Spinal cord (tissue), 10 donors: ENCODE measurements at places on chromosomes 3 and 15. TPM values are rescaled to one million over a fixed set of nuclear protein-coding genes. Genes with fewer than 3 reads are reported as not detected.

MOBP gene
- 125 TPM for total RNA-seq

ICE2 gene
- total RNA-seq: 63.8 TPM

SLC2A2 gene
- not detected for total RNA-seq

IQCF5 gene
- not detected for total RNA-seq

CGNL1 gene
- 14.5 TPM for total RNA-seq

PLA2G4B gene
- total RNA-seq: 3.3 TPM

TIPIN gene
- 17.7 TPM for total RNA-seq

CNTN6 gene
- total RNA-seq: 9.6 TPM

KNL1 gene
- total RNA-seq: 11.2 TPM

CKMT1A gene
- total RNA-seq: 21.5 TPM

FBXL2 gene
- total RNA-seq: 34.1 TPM

GRCh38 chr3:136699271-136699828 lies 52.8 kb downstream of the STAG1 start:
- H3K4me1 ChIP-seq: no peaks in the 10 kb centered on the region
- DNase-seq: no peak
- no peak overlapping the region for H3K27ac ChIP-seq
- no peak overlapping the region for H3K4me3 ChIP-seq
- no peaks in the 10 kb centered on the region for H3K36me3 ChIP-seq
- H3K27me3 ChIP-seq: no peaks in the 10 kb centered on the region

- no peak for DNase-seq
- no peaks in the 10 kb centered on the region for H3K36me3 ChIP-seq
Measured at GRCh38 chr15:56468401-56468800, 3.5 kb upstream of the MNS1 start.

DNA sequence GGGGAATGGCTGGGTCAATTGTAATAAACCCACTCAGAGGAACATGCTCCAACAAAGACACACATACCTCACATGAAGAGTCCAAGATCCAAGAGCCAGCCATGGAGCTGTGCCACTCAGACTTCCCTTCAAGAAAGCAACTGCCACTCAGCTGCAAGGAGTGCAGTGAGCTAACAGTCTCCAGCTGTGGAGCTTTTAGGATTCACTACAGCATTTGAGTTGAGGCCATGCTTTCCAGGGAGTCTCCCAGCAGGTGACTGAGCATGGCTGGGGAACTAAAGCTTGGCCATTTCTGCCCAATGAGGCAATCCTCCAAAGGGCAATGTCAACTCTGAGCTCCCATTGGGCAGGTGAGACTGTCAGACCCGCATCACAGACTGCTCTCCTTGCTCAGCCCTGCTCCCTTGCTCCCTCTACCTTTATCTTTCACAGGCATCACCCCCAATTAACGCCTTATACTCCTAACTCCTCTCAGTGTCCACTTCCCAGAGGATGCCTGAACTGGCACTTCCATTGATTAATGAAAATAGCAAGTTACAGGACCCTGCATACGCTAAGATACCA lies 165.3 kb upstream of the CTNNB1 start:
- no peak overlapping the region for H3K4me3 ChIP-seq
- H3K36me3 ChIP-seq: no peaks in the 10 kb centered on the region
- H3K4me1 ChIP-seq: peaks cover 4% of the 10 kb centered on the region
- no peak overlapping the region for H3K27ac ChIP-seq
- no peak for DNase-seq

DNA sequence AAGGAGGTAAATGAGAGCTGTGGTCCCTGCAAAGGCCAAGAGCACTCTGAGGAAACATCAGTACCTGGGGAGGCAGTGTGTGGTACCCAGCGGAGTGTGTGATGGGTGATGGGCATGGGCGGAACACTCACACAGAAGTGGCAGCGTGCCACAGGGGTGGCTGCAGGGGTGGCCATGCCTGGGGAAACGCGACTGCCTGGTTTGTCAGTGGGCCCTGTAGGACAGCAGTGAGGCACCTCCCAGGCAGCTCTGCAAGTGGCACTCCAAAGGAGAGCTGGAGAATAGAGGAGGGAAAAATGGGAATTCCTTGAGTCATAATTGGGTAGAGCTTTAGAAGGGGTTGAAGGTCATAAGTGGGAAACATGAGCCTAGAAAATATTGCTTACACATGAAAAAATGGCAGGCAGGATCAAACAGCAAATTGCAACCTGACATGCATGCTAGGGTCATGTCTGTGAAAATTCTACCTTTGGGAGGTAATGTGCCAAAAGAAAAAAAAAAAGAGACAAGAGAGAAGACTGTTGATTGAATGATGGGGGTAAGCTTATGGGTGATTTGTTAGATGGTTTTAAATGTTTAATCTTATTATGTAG lies 138.4 kb downstream of the RPLP1 start:
- no peak overlapping the region for H3K4me3 ChIP-seq
- DNase-seq: no peak
- peaks cover 33% of the 10 kb centered on the region for H3K4me1 ChIP-seq
- H3K27ac ChIP-seq: no peak overlapping the region
- no peaks in the 10 kb centered on the region for H3K36me3 ChIP-seq
- no peaks in the 10 kb centered on the region for H3K27me3 ChIP-seq

DNA sequence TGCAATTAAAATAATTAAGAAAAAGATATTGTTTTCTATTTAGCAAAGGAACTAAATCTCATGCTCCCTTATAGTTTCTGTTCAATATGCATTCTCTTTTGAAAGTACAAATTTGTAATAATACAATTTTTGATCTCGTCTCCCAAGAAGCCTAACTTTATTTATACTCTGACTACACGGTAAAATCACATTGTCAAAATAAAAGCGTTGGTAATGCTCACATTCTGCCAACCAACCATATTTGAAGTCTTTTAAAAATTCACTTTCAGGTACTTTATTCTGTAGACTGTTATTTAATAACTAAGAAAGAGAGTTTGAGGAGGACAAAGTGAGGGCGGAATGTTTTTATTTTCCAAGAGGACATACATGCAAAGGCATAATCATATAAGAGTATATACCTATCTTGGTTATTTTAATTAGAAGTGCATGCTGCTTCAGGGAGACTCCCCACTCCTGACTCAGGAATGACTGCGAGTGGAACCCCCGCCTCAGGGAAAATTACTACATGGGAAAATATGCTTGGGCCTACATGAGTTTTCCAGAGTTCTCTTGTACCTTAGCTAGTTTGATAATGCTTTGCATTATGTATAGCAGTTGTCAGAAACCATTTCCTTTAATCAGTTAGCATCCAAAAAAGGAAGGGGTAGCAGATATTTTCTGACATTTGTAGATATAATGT lies 19.3 kb downstream of the MBNL1 start:
- H3K27ac ChIP-seq: no peak overlapping the region
- no peaks in the 10 kb centered on the region for H3K36me3 ChIP-seq
- H3K27me3 ChIP-seq: no peaks in the 10 kb centered on the region
- no peak overlapping the region for H3K4me3 ChIP-seq
- H3K4me1 ChIP-seq: no peaks in the 10 kb centered on the region
- no peak for DNase-seq

- no peak for DNase-seq
- no peaks in the 10 kb centered on the region for H3K36me3 ChIP-seq
- no peaks in the 10 kb centered on the region for H3K27me3 ChIP-seq
Measured at GRCh38 chr3:7546253-7546652, 685.3 kb downstream of the GRM7 start.

GRCh38 chr3:176193032-176193730 lies 1004.1 kb downstream of the TBL1XR1 start:
- peak; percentile 55 for DNase-seq
- no peaks in the 10 kb centered on the region for H3K36me3 ChIP-seq
- no peak overlapping the region for H3K27ac ChIP-seq
- H3K27me3 ChIP-seq: no peaks in the 10 kb centered on the region
- no peaks in the 10 kb centered on the region for H3K4me1 ChIP-seq
- H3K4me3 ChIP-seq: no peak overlapping the region

- H3K27me3 ChIP-seq: no peaks in the 10 kb centered on the region
- no peak overlapping the region for H3K27ac ChIP-seq
- H3K4me1 ChIP-seq: peaks cover 16% of the 10 kb centered on the region
- H3K36me3 ChIP-seq: no peaks in the 10 kb centered on the region
Measured at GRCh38 chr3:49199239-49199899, 28.0 kb downstream of the KLHDC8B start.

- peaks cover 34% of the 10 kb centered on the region for H3K4me1 ChIP-seq
- no peaks in the 10 kb centered on the region for H3K27me3 ChIP-seq
- H3K27ac ChIP-seq: no peak overlapping the region
- no peak overlapping the region for H3K4me3 ChIP-seq
Measured at GRCh38 chr15:101051291-101052030, 132.3 kb downstream of the LRRK1 start.

GRCh38 chr3:136984837-136985236 lies 27.1 kb downstream of the IL20RB start:
- no peak overlapping the region for H3K27ac ChIP-seq
- no peaks in the 10 kb centered on the region for H3K4me1 ChIP-seq
- DNase-seq: no peak

GRCh38 chr3:142287866-142288638 lies 62.7 kb upstream of the GK5 start:
- H3K36me3 ChIP-seq: no peaks in the 10 kb centered on the region
- no peaks in the 10 kb centered on the region for H3K27me3 ChIP-seq
- DNase-seq: no peak
- H3K27ac ChIP-seq: no peak overlapping the region

GRCh38 chr3:113533534-113533892 lies 1.2 kb downstream of the SIDT1 start:
- peaks cover 29% of the 10 kb centered on the region for H3K27me3 ChIP-seq
- H3K4me3 ChIP-seq: peak overlapping the region; percentile 61
- no peak for DNase-seq
- no peaks in the 10 kb centered on the region for H3K36me3 ChIP-seq
- peaks cover 12% of the 10 kb centered on the region for H3K4me1 ChIP-seq

DNA sequence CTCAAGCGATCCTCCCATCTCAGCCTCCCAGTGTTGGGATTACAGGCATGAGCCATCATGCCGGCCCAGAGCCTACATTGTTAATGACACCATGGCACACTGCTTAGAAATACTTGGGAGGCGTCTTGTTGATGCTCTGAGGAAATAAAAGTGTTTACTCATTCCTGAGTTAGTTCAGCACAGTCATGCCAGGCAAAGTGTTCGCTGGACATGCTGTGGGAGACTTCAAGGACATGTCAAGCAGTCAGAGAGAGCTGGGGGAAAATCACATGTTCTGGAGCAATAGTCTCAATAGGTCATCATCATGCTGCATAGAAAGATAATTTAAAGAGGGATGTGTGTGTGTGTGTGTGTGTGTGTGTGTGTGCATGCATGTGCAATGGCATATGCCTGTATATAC lies 37.5 kb downstream of the TTC23 start:
- peaks cover 3% of the 10 kb centered on the region for H3K36me3 ChIP-seq
- no peak overlapping the region for H3K4me3 ChIP-seq
- no peak overlapping the region for H3K27ac ChIP-seq
- no peaks in the 10 kb centered on the region for H3K27me3 ChIP-seq

DNA sequence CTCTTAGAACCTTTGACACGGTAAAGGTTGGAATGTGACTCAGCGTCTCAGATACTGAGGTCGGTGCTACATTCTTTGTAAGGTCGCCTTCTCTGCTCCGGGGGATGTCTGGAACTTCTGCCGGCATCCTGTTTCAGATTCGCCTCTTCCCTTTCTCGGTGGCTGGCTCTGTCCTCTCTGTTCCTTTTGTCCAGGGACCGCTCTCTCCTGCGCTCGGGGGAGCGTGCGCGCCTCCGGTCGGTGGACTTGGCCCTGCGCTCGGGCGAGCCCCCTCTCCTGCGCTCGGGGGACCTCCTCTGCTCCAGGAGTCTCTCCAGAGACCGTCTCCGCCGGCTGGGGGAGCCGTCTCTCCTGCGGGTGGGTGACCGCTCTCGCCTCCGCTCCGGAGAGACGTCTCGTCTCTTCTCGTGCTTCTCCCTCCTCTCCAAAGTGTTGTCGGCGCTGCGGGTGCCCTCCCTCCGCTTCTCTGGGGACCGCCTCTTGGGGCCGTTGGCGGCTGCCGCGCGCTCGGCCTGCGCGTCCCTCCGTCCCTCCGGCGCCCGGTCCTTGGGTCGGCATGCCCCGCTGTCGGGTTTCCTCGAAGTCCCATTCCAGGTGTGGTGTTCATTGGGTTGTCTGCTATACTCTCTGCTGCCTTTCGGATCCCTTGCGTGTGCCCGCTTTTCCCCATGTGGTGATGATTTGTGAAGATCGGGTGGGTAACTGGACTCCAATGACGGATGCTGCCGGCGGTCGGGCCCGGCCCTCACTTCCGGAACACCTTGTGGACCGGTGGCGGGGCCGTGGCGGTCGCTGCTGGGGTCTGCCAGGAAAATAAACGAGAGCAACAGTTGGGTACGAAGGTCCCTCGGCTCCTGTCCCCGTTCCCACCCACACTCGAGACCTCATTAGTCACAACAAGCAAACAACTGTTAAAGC lies 668.8 kb upstream of the ADAMTS9 start:
- H3K4me3 ChIP-seq: peak overlapping the region; percentile 24
- DNase-seq: no peak

- DNase-seq: no peak
- no peaks in the 10 kb centered on the region for H3K36me3 ChIP-seq
- no peak overlapping the region for H3K27ac ChIP-seq
Measured at GRCh38 chr3:33211444-33211843, 7.2 kb downstream of the SUSD5 start.

- H3K36me3 ChIP-seq: no peaks in the 10 kb centered on the region
- H3K27me3 ChIP-seq: no peaks in the 10 kb centered on the region
- H3K4me3 ChIP-seq: no peak overlapping the region
- DNase-seq: no peak
Measured at GRCh38 chr3:57796261-57796660, 40.2 kb downstream of the SLMAP start.

GRCh38 chr3:116963802-116964201 lies 254.2 kb downstream of the TUSC7 start:
- H3K36me3 ChIP-seq: no peaks in the 10 kb centered on the region
- no peak for DNase-seq
- no peak overlapping the region for H3K4me3 ChIP-seq
- H3K27me3 ChIP-seq: no peaks in the 10 kb centered on the region
- no peak overlapping the region for H3K27ac ChIP-seq

GRCh38 chr3:167241048-167241845 lies 138.8 kb downstream of the ZBBX start:
- no peak overlapping the region for H3K27ac ChIP-seq
- no peaks in the 10 kb centered on the region for H3K4me1 ChIP-seq
- no peaks in the 10 kb centered on the region for H3K36me3 ChIP-seq
- H3K27me3 ChIP-seq: no peaks in the 10 kb centered on the region
- no peak overlapping the region for H3K4me3 ChIP-seq

DNA sequence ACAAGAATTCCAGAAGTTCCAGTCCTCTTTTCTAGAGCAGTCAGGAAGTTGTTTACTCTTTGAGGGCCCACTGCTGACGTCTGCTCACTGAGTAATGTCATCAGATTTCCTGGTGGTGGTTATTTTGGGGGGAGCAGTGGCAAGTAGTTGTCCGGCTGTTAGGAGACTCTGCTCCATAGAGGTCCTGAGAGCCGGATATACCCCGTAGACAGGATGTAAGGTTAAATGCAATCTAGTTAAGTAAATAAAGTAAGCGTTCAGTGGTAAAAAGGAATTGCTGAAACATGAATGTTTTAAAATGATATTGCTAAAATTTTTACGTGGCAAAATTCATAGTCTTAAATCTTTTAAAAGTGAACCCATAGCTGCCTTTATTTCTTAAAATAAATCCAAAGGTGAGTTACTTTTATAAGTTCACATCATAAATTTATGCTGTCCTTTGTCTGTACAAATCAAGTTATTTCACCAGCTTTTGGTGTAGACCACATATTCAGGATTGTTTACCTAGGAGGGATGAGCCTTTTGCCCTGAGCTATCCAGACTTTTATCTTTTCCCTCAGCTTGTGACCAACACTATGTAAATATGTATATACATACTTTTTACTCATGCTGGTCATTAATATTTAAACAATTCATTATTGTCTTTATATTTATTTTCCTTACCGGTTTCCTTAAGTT lies 65.8 kb downstream of the PDE8A start:
- no peak overlapping the region for H3K4me3 ChIP-seq
- DNase-seq: no peak
- peak overlapping the region; percentile 22 for H3K27ac ChIP-seq
- H3K4me1 ChIP-seq: no peaks in the 10 kb centered on the region
